ENCODE measurements at places on chromosomes 4 and X. TPM values are rescaled to one million over a fixed set of nuclear protein-coding genes. Genes with fewer than 3 reads are reported as not detected.

The OTUD6A gene
- not detected for total RNA-seq

The CDX4 gene
- total RNA-seq: not detected

The SCML2 gene
- 2.5 TPM for total RNA-seq

The CFAP299 gene
- total RNA-seq: not detected

The F8A2 gene
- total RNA-seq: 5.9 TPM

- no peak overlapping the region for H3K4me3 ChIP-seq
- H3K27ac ChIP-seq: no peak overlapping the region
- no peaks in the 10 kb centered on the region for H3K36me3 ChIP-seq
- no peaks in the 10 kb centered on the region for H3K27me3 ChIP-seq
- no peak for DNase-seq
Observed at GRCh38 chr4:141099326-141099725, 33.9 kb downstream of the RNF150 start.

GRCh38 chr4:77264826-77265225 is 107.8 kb downstream of the CCNG2 start:
- H3K36me3 ChIP-seq: no peaks in the 10 kb centered on the region
- H3K4me3 ChIP-seq: no peak overlapping the region
- no peak overlapping the region for H3K27ac ChIP-seq
- no peak for DNase-seq
- no peaks in the 10 kb centered on the region for H3K4me1 ChIP-seq

DNA sequence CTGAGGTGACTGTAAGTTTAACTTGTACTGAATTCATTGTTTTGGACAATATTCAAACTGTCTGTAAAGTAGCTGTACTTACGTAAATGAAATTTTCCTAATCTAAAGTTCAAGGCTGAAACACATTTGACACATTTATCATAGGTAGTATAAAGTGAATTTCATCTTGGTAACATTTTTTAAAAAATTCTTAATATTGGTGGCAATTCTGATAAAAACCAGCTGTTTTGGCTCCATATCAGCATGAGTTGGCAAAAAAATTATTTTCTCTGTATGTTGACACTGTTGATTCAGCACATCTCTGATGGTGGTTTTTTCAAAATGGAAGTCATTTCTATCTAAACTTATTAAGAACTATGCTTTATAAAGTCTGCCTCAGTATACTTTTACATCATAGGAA is 30.9 kb downstream of the CXorf58 start:
- no peaks in the 10 kb centered on the region for H3K36me3 ChIP-seq
- DNase-seq: no peak
- H3K4me1 ChIP-seq: no peaks in the 10 kb centered on the region

GRCh38 chr4:169604903-169605331 is 7.5 kb downstream of the NEK1 start:
- no peak for DNase-seq
- H3K27ac ChIP-seq: no peak overlapping the region
- no peaks in the 10 kb centered on the region for H3K27me3 ChIP-seq
- H3K4me1 ChIP-seq: no peaks in the 10 kb centered on the region

GRCh38 chrX:1778817-1779216 is 164.0 kb downstream of the ASMT start:
- no peaks in the 10 kb centered on the region for H3K36me3 ChIP-seq
- DNase-seq: no peak
- H3K4me1 ChIP-seq: no peaks in the 10 kb centered on the region
- no peaks in the 10 kb centered on the region for H3K27me3 ChIP-seq

DNA sequence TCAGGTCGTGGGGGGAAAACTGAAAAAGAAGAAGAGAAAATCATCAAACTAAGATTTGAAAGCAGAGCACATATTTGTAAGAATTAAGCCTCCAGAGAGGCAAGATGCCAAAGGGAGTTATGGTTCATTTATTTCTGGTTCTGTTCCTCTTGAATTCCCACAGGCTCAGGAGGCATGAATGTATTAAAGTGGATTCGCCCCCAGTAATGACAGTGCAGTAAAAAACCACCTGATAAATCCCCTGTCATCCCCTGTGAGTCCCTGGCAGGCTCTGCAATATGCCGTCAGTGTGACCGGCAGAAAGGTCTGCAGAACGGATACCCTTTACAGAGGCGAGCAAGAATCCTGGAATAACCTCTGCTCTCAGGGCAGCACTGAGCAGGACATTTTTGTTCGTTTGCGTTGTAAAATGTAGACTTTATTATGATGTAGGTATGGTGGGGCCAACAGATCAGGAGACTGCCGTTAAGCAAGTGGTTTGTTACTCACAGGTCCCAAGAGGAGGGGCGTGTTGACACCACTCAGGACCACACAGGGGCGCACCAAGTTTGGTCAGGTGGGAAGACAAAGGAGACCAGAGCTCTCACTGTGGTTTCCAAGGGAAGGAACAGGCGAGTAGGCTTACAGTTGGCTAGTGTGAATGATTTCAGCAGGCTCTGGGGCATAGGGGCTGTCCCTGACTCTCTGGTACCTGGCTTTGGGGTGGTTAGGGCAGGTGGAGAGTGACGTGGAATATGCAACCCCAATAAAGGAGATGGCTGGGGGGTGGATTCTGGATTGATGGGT is 75.3 kb downstream of the DHRSX start:
- H3K4me1 ChIP-seq: no peaks in the 10 kb centered on the region
- DNase-seq: no peak
- H3K27ac ChIP-seq: no peak overlapping the region
- no peaks in the 10 kb centered on the region for H3K27me3 ChIP-seq
- H3K36me3 ChIP-seq: no peaks in the 10 kb centered on the region

- H3K36me3 ChIP-seq: no peaks in the 10 kb centered on the region
- no peaks in the 10 kb centered on the region for H3K27me3 ChIP-seq
- no peaks in the 10 kb centered on the region for H3K4me1 ChIP-seq
- no peak overlapping the region for H3K27ac ChIP-seq
Observed at GRCh38 chr4:54277691-54278090, 48.6 kb downstream of the PDGFRA start.

- DNase-seq: no peak
- H3K4me3 ChIP-seq: no peak overlapping the region
- peaks cover 4% of the 10 kb centered on the region for H3K4me1 ChIP-seq
Observed at GRCh38 chr4:113673450-113673849, 88.1 kb downstream of the CAMK2D start.

DNA sequence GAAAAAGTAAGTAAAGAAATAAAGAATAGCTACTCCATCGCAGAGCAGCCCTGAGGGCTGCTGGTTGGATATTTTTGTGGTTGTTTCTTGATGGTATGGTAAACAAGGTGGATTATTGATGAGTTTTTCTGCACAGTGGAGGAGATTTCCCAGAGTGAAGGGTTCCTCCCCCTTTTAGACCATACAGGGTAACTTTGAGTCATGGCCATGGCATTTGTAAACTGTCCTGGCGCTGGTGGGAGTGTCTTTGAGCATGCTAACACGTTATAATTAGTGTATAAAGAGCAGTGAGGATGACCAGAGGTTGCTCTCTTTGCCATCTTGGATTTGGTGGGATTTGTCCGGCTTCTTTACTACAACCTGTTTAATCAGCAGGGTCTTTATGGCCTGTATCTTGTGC is 128.2 kb downstream of the ASMT start:
- H3K4me3 ChIP-seq: no peak overlapping the region
- no peak overlapping the region for H3K27ac ChIP-seq
- H3K27me3 ChIP-seq: no peaks in the 10 kb centered on the region
- no peak for DNase-seq
- H3K36me3 ChIP-seq: no peaks in the 10 kb centered on the region

- H3K27me3 ChIP-seq: no peaks in the 10 kb centered on the region
- H3K4me1 ChIP-seq: no peaks in the 10 kb centered on the region
- H3K4me3 ChIP-seq: no peak overlapping the region
- no peak overlapping the region for H3K27ac ChIP-seq
- no peaks in the 10 kb centered on the region for H3K36me3 ChIP-seq
- no peak for DNase-seq
Observed at GRCh38 chrX:154317391-154317995, 21.9 kb downstream of the TKTL1 start.

DNA sequence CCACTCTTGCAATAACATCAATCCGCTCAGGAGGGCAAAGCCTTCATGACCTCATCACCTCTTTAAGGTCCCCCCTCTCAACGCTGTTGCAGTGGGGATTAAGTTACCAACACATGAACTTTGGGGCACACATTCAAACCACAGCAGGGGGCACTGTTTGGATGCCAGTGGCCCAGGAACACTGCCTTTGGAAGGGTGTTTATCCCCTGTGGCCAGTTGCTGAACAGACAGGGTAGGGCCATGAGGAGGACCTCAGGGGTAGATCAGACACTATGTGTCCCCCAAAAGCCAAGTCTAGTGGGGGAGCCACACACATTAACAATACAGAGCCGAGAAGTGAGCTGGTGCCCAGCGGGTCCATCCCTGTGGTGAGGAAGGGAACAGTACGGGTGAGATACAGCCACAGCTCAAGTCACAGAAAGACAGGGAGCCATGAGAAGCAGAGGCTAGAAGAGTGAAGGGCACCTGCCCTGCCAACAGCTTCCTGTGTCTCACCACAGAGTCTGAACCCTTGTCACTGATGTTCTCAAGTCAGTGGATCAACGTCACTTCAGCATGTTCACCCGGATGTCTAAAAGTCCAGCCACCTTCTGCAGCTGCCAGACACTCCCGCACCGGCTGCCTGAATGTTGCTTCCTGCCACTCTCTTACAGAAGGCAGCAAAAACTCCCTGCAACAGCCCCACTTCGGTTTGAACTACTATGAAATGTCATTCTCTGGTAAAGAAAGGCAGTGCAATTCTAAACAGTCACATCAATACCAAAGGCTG is 19.9 kb upstream of the MXD4 start:
- no peaks in the 10 kb centered on the region for H3K4me1 ChIP-seq
- no peak overlapping the region for H3K4me3 ChIP-seq
- H3K36me3 ChIP-seq: no peaks in the 10 kb centered on the region
- H3K27me3 ChIP-seq: no peaks in the 10 kb centered on the region

DNA sequence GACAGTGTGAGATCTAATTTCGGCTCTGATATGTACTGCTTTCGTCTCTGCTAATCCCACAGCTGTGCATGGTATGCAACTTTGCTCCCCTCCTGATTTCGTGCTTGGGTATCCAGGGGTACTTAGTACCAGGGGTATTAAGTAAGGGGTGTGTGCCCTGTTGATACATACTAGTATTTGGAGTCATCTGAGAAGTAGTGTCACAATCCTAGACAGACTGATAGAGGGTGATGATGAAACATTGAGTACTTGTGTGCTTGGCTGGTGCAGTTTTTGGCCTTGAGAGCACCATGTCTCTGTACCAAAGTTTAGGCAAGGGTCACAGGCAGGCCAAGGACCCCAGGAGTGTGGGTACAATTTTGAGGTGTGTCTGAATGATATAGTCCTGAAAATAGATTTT is 10.9 kb downstream of the GPAT3 start:
- no peak overlapping the region for H3K4me3 ChIP-seq
- H3K27me3 ChIP-seq: no peaks in the 10 kb centered on the region
- no peaks in the 10 kb centered on the region for H3K36me3 ChIP-seq

GRCh38 chr4:72568959-72569718 is at the start of gene ADAMTS3:
TSS of gene ADAMTS3 (minus strand) at chr4:72569221. CDS start at chr4:72568762, 459 bp downstream.
- H3K4me3 ChIP-seq: peak within 1 kb of the TSS; percentile 41
- peak within 1 kb of the TSS; percentile 55 for H3K27ac ChIP-seq
- no peaks in the 10 kb centered on the region for H3K36me3 ChIP-seq
- no peaks in the 10 kb centered on the region for H3K4me1 ChIP-seq
- peaks cover 9% of the 10 kb centered on the region for H3K27me3 ChIP-seq

DNA sequence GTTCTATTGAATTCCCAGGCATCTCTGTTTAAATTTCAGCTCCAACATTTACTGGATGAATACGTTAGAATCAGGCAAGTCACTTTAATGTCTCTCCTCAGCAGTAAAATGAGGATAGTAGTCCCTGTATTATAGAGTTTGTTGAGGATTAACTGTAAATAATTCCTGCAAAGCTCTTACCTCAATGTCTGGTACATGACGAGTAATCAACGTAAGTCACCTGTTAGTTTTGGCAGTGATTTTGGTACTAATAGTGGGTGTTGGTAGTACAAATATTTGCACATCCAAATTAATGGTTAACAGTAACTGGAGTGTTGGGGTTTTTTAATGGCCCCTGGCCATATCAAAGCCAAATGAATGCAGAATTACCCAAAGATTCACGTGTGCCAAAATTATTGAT is 189.8 kb upstream of the GALNT7 start:
- no peaks in the 10 kb centered on the region for H3K27me3 ChIP-seq
- no peaks in the 10 kb centered on the region for H3K36me3 ChIP-seq
- H3K4me3 ChIP-seq: no peak overlapping the region
- H3K4me1 ChIP-seq: no peaks in the 10 kb centered on the region

DNA sequence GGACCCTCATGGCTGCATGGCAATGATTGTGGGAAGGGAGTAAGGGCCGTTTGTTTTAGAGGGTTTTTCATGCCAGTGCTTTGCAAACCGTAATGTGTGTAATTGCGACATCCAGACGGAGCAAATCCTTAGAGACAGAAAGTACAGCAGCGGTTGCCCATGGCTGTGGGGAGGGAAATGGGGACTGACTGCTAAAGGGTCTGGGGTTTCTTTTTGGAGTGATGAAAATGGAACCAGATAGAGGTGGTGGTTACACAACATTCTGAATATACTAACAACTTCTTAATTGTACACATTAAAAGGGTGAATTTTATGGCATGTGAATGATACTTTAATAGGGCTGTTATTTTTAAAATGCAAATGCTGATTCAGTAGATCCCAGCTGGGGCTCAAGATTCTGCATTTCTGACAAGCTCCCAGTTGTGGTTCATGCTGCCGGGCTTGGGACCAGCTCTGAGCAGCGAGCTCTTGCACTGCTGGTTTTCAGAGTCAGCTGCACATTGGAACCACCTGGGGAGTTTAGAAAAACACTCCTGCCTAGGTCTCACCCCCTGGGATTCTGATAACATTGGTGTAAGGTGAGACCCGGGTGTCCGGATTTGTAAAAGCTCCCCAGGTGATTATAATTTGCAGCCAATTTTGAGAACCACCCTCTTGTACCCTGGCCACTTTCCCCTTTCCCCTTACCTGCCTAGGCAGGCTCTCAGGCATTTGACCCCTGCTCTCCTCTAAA is 47.7 kb downstream of the PRPS1 start:
- H3K4me3 ChIP-seq: peak overlapping the region; percentile 23
- H3K27me3 ChIP-seq: no peaks in the 10 kb centered on the region
- H3K27ac ChIP-seq: peak overlapping the region; percentile 75
- H3K4me1 ChIP-seq: no peaks in the 10 kb centered on the region
- no peaks in the 10 kb centered on the region for H3K36me3 ChIP-seq

- no peak overlapping the region for H3K4me3 ChIP-seq
- no peaks in the 10 kb centered on the region for H3K27me3 ChIP-seq
- DNase-seq: no peak
- no peaks in the 10 kb centered on the region for H3K36me3 ChIP-seq
Observed at GRCh38 chr4:116847616-116848015, 237.8 kb downstream of the TRAM1L1 start.

DNA sequence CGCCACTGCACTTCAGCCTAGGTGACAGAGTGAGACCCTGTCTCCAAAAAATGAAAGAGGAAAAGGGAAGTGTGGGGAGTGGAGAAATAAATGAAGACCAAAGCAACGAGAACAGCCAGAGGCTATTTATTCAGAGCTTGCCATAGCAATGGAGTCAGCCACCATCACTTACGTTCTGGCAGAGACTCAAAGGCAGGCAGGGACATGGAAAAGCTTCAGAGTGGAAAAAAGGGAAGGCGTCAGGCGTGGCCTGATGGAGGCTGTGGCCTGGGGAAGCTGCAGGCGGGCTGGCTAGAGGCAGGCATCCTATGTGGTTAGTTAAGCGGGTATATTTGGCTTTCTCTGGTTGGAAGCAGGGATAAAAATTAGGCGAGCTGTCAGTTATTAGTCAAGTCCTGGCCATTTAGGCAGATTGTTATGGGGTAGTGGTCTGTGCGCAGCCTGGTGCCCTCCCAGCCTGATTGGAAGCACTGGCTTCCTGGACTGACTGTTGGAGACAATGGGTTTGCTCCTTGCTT is 73.3 kb downstream of the DCTD start:
- no peak for DNase-seq
- H3K4me3 ChIP-seq: no peak overlapping the region
- no peaks in the 10 kb centered on the region for H3K4me1 ChIP-seq
- H3K27ac ChIP-seq: no peak overlapping the region
- no peaks in the 10 kb centered on the region for H3K36me3 ChIP-seq
